ENCODE measurements at places on chromosomes 11 and 22.
A peak's percentile ranks its signal among the peaks of the same experiment; 100 is the strongest.

DNA sequence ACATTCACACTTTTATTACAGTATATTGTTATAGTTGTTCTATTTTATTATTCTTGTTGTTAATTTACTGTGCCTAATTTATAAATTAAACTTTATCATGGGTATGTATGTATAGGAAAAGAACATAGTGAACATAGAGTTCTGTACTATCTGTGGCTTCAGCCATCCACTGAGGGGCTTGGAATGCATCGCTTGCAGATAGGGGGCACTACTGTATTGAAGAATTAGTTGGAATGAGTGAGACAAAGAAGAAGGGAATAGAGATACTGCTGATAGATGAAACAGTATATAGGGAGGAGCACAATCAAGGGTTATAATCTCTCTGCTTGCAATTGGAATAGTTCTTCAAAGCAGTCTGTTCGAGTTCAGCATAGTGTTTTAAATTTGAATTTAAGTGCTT, 432.2 kb downstream of the RAB38 start:
- no peak for DNase-seq

- no peak for DNase-seq
Measured at GRCh38 chr11:626475-627307, at the start of gene SCT. TSS of gene SCT (minus strand) at chr11:627181. CDS start at chr11:627143, 38 bp downstream.

- DNase-seq = peak; percentile 26
Measured at GRCh38 chr11:20360650-20361049, 2.9 kb upstream of the HTATIP2 start.

DNA sequence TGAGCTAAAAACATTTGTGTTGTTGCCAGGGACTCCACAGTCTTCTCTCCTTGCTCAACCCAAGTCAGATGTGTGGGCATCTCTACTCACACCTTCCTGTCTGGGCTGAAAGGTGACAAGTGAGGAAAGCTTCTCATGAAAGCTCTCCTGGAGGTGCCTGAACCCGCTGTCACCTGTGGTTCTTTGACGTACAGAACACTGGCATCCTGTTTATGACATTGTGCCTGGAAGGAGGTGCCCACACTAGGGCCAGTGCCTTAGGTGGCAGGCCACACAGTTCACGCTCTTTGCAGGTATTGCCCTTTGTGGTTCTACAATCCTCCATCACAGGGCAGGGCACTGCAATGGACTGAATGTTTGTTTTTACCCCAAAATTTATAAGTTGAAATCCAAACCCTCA, 108.5 kb downstream of the CD44 start:
- peak; percentile 33 for DNase-seq

GRCh38 chr11:28969832-28970231, 861.6 kb downstream of the METTL15 start:
- no peak for DNase-seq

DNA sequence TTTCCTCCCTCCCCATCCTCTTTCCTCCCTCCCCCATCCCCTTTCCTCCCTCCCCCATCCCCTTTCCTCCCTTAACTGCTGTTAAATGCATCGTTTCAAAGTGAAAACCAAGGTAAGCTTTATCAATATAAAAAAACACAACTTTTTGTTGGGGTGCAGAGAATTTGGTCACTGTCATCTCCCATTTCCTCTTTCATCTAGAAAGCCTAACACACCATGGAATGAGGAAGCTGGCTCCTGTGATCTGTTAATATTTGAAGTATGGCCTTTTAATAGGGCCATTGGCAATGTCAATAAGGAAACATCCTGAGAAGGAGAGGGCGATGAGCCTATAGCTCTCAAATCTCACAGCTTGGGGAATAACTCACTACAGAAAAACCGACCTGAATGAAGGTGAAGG, 7.0 kb downstream of the EXPH5 start:
- peak; percentile 17 for DNase-seq

DNA sequence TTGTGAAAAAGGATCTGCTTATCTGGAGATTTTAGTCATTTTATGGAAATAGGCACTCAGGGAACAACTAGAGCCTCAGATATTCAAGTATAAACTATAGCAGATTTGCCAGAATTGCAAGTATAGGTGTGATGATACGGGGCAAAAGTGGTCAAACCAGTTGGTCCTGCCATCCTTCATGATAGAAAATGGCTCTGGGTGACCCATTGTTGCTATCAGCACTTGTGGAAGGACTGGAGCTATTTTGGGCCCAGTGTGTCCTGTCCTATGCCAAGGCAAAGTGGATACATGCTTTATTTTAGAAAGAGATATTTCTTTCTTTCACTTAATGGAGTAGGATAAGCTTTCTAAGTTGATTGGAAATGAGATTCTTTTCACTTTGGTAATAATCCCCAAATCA, 85.2 kb downstream of the PPP6R3 start:
- DNase-seq = no peak

- DNase-seq = no peak
Measured at GRCh38 chr11:27418356-27418755, 54.2 kb downstream of the LGR4 start.

DNA sequence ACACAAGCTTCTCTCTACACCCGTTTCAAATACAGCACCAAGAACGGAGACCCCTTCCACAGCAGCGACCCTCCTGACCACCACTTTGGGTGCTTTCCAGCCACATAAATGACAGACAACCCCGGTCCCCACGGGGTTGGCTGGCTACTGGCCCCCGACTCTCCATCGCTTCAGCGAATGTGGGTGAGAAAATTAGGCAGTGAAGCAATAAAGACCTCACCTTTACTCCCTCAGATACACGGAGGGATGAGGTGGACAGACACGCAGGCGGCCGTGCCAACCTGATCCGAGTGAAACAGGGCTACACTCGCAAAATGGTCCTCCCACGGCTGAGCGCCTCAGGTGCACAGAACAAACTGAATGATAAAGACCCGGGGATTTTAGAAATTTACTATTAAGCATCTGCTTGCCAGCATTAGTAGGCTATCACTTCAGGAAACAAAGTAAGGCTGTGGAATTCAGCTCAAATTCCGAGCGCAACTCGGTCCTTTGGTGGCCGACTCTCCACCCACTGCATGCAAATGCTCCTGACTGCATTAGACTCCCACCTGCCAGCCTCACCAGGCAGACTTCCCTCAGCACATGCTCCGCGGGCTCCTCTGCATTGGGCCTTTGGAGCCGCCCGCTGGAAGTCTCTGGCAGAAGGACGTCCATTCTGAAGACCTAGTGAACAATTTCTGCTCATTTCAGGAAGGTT, 12.8 kb upstream of the EFCAB6 start:
- no peak for DNase-seq

All from mucosa of gallbladder (tissue), 1 donor.